Tibial artery (tissue), 4 donors: ENCODE measurements at places on chromosomes 16 and 17.
A peak's percentile ranks its signal among the peaks of the same experiment; 100 is the strongest.

DNA sequence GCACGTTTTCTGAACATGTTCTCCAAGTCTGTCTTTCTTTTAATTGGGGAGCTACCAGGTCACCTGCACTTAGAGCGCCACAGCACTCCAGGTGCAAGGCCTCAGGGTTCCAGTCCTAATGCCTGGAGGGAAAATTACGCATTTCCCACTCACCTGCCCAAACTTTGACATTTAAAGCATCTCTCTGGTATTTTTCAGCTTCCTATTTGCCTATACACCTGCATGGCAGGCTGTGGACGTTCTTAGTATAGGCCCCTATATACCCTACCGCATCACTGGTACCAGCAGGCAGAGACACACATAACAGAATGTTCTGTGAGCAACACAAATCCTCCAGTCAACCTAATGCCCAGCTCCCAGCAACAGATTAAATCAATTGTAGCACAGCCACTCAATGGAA, 213.3 kb downstream of the MRTFB start:
- DNase-seq: no peak

DNA sequence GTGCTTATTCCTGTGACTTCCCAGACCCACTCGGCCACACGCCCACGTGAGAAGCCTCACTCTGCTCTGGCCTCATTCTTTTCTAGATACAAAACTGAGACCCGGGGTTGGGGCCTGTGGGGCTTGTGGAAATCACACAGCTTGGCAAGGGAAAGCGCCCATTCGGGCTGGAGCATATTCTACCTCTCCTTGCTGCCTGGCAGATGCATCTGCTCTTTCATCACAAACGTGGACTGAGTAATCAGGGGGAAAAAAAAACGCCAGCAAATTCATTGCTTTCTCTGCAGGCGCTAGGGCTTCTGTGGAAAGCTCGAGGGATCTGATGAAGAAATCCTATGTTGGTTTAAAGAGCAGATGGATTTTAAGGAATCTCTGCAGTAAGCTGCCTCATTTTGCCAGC, 44.4 kb downstream of the DNAH9 start:
- no peak for DNase-seq

DNA sequence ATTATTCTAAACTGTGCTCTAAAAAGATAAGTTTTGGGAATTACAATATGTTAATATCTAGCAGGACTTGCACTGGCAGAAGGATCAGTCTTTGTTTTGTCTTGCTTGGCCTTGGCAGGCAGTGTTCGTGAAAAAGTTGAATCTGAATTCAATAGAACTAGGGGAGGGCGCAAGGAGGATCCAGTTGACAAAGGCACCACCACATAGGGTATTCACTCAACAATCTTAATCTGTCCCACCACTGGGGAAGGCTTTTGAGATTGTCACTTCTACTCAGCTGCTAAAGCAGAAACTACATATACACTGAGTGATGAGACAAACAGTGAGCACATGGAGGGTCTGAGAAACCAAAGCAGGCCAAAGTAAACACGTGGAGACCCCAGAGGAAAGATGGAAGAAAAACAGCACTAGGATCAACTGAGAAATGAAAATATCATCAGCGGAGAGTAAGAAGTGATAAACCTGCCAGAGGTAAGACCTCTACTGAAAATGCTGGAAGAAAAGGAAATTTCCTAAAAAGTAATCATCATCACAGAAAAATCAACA, 2.4 kb downstream of the AMFR start:
- DNase-seq: no peak

DNA sequence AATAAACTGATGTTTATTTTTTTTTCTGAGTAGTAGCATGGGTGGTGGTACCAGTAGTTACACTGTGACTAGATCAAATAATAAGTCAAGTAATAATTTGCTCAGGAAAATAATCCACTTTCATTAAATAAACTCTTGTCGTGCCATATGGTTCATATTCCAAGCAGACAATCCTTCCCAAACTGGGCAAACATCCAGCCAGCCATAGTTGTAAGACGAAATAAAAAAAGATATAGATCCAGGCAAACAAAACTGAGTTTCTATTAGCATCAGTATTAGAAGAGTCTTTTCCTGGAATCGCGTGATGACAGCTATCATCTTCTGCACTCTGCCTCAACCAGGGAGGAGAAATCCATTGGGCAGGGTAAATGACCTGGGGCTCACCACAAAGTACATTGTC, 508.4 kb upstream of the GOT2 start:
- no peak for DNase-seq

- no peak for DNase-seq
Observed at GRCh38 chr17:29603109-29603674, 10.3 kb downstream of the ANKRD13B start.

- no peak for DNase-seq
Observed at GRCh38 chr16:85445064-85445778, 167.9 kb upstream of the GSE1 start.

- no peak for DNase-seq
Observed at GRCh38 chr16:11698271-11698689, 30.0 kb downstream of the SNN start.

DNA sequence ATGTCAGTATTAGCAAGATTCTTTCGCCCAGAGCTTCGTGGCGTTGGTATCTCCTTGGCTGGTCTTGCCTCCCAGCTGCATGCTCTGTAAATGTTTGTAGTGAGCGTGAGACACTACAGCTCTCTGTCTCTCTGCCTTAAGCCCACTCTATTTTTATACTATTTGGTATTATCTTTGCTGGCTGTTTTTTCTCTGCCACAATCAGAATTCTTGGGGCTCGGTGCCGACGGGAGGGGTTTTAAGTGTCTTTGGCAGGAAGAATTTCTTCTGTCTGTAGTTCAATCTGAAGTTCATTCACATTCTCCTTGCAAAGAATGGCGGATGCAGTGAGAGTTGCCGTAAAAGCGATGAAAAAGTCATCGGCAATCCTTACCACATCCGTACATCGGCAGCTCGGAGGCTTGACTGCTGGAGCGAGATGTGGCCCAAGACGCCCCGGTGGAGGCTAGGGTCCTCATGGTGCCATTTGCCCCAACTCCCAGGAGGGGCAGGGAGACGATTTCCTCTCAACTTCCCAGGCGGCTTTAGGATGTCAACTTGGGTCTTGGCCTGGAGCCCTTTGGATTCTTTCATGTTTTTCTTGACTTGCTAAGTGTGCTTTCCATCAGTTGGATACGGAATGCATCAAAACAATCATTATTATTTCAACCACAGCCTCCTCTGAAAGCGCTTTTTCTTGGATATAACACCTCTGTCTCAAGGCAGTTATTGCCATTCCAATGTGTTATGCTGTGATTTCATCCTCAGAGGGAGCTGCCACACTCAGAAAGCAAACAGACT, 132.3 kb upstream of the SDK2 start:
- no peak for DNase-seq

- DNase-seq: no peak
Observed at GRCh38 chr17:65609749-65610148, 48.3 kb upstream of the AXIN2 start.

DNA sequence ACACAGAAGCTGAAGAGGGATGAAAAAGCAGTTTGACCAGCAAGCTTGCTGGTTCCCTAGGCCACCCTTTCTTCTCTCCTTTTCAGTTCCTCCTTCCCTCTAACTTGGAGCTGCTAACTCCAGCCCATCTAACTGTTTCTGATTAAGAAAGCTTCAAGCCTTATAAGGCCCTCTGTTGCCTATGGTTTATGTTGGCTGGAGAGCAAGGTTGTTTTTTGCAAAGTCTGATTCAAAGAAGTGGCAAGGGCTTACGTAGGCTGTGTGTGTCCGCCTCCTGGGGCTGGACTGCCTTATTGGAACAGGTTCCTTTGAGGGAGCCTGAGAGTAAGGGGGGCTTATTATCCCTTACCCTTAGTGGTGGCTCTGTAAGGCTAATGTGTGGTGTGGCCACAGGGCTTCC, 7.1 kb downstream of the AKAP1 start:
- DNase-seq: peak; percentile 89

- no peak for DNase-seq
Observed at GRCh38 chr17:56114469-56114868, 38.8 kb upstream of the ANKFN1 start.

GRCh38 chr17:2064147-2064489, 9.2 kb downstream of the HIC1 start:
- no peak for DNase-seq

DNA sequence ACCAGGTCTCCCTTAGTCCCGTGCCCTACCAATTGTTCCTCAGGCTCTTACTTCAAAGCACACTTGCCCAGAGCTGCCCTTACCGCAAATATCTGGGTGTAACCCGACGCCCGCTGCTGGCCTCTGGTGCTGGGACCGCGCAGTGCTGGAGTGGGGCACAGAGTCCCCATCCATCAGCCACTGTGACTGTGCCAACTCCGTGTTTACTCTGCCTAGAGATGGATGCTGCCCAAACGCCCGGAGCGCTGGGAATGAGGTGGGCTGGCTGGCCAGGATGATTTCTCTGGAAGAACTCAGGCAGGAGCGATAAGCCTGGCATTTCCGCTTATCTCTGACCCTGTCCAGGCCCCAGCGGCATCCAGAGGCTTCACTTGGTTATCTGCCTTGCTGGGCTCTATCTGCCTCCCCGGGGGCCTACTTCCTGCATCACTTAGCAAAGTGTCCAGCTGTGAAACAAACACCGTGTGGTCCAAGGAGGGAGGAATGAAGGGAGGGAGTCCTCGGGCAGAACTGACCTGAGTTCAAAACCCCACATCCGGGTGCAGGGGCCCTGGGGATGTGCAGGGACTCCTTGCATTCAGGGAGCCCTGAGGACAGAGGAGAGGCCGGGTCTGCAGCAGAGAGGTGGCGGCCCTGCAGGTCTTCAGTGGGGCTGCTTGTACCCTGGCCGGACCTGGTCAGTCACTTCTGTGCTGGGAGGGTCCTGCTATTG, 9.4 kb upstream of the MYLK3 start:
- DNase-seq: no peak

- no peak for DNase-seq
Observed at GRCh38 chr16:75288596-75289120, 37.2 kb upstream of the BCAR1 start.

DNA sequence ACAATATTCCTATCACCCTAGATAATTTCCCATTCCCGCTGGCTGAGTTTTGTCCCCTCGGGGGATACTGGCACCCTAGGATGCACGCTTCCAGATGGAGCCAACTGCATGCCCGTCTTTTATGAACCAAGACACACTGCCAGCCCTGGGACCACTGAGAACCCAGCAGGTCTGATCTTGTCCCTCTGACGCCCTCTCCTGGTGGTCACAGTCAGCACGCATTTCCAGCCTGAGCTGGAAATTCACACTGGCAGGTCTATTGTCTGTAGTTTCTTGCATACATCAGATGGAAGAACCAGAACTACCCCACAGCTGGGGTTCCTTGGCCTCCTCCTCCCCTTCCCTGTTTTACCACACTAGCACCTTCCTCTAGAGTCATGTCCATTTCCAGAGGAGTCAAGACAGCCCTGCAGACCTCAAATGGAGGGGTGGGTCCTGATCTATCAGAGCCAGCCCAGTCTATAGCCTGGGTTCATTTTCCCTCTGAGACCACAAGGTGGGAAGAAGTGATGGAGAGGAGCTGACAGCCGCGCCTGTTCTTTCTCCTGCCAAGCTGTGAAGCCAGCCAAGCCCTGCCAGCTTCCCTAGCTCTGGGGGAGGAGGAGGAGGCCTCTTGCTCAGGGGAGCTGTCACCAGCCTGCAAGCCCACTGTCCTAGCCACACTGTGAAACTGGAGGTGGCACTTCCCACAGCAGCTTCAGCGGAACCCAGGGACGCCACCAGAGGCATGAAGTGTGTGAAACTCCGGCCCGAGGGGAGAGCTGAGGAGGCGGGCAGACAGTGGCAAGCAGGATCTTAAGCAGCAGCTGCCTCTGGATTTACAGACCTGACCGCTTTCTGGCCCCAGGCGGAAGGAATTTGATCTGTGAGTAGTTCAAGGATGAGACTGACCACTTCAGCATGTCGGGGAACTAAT, 29.3 kb downstream of the MXRA7 start:
- DNase-seq: no peak

- no peak for DNase-seq
Observed at GRCh38 chr17:9331279-9332131, 244.1 kb downstream of the STX8 start.

DNA sequence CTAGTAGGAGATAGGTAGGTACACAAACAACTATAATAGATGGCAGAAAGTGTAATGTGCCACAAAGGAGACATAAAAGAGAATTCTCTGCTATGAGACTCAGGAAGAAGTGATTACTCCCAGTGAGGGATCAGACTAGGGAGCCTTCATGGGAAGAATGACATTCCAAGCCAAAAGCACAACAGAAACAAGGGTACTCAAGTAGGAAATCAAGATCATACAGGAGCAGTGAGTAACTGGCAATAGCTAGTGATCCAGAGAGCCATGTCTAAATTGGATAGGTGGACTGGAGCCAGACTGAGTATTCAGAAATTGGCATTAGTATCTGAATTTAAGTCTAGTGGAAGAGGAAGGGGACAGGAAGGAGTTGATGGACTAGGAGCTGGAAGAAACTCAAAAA, 10.7 kb downstream of the RFFL start:
- DNase-seq: no peak
